ENCODE measurements at places on chromosomes 12 and 14.
A peak's percentile ranks its signal among the peaks of the same experiment; 100 is the strongest.

DNA sequence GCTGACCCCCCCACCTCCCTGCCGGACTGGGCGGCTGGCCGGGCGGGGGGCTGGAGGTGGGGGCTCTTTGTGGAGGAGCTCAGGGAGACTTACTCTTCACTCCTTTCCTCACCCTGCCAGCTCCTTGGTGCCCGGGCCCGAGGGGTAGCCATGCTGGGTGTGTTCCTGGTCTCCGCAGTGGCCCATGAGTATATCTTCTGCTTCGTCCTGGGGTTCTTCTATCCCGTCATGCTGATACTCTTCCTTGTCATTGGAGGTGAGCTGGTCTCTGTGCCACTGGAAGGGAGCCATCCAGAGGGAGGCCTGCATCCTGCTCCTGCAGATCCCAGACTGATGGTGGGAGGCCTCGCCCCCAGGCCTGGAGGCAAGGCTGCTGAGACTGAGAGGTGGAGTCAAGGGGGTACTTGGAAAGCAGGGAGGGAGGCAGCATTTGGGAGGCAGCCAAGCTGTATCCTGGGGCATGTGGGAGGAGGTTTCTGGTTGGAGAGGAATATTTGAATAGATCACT, 19.7 kb downstream of the SOAT2 start:
- DNase-seq, result peak; percentile 39

GRCh38 chr14:96757456-96757855, 39.7 kb upstream of the VRK1 start:
- no peak for DNase-seq

DNA sequence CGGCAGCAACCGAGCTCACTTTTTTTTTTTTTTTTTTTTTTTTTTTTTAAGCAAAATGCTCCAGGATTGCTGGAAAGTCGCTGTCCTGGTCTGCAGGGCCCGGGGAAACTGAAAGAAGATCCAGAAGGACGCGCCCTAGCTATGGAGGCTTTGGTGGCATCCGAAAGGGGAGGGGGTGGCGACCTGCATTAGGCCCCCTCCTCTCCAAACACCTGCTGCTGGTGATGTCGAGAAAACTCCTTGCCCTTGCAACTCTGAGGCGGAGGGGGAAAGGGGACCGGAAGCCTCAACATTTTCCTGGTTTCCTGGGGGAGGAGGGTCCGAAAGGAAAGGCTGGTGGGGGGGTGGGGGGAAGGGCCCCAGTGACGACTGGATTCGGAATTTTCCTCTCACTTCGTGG, 421.1 kb downstream of the VRK1 start:
- DNase-seq, result no peak

DNA sequence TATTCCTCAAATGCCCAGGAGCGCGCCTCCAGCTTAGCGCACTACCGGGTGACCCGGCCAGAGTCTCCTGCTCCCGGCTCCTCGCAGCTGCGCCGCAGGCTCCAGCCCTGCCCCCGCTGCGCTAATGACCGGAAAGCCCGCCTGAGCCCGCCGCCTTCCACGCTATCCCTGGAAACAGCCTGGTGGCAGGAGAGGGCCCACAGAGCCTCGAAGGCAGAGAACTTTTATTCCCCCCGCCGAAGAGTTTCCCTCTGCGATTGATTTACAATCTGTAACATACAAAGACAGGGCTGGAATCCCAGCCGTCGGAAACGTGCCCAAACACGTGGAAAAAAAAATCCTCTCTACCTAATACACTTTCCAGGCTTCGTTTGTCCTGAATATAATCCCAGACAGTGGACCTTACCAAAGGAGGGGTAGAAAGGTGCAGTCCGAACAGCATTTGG, 1.5 kb downstream of the COL2A1 start:
- DNase-seq, result peak; percentile 14

GRCh38 chr12:69151254-69151764, 88.1 kb upstream of the CPSF6 start:
- peak; percentile 5 for DNase-seq

GRCh38 chr12:2475984-2476383, 318.8 kb upstream of the FKBP4 start:
- no peak for DNase-seq

GRCh38 chr12:89890161-89890560, 181.5 kb upstream of the ATP2B1 start:
- DNase-seq, result no peak

- peak; percentile 70 for DNase-seq
Measured at GRCh38 chr14:104149617-104150135, 11.3 kb downstream of the KIF26A start.

DNA sequence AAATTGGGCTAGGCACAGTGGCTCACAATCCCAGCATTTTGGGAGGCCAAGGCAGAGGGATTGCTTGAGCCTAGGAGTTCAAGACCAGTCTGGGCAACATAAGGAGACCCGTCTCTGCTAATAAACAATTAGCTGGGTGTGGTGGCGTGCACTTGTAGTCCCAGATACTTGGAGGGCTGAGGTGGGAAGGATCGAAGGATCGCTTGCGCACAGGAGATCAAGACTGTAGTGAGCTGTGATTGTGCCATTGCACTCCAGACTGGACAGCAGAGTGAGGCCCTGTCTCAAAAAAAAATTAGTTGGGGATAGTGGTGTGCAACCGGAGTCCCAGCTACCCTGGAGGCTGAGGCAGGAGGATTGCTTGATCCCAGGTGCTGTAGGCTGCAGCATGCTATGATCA, 38.7 kb upstream of the BCL7A start:
- no peak for DNase-seq

- no peak for DNase-seq
Measured at GRCh38 chr12:12056951-12057350, 13.8 kb upstream of the BCL2L14 start.

- peak; percentile 49 for DNase-seq
Measured at GRCh38 chr14:31886156-31886835, 190.8 kb upstream of the ARHGAP5 start.

- DNase-seq, result peak; percentile 39
Measured at GRCh38 chr12:53232646-53233461, 845 bp upstream of the RARG start.

- no peak for DNase-seq
Measured at GRCh38 chr14:91294153-91294552, 49.6 kb upstream of the GPR68 start.

GRCh38 chr14:98103705-98104104, 1168.3 kb downstream of the BCL11B start:
- DNase-seq, result no peak

Data from fibroblast of skin of abdomen (primary cell).